ENCODE measurements at places on chromosomes 12 and 14.

- DNase-seq = no peak
Measured at GRCh38 chr14:22221508-22221907, 367.5 kb downstream of the DAD1 start.

DNA sequence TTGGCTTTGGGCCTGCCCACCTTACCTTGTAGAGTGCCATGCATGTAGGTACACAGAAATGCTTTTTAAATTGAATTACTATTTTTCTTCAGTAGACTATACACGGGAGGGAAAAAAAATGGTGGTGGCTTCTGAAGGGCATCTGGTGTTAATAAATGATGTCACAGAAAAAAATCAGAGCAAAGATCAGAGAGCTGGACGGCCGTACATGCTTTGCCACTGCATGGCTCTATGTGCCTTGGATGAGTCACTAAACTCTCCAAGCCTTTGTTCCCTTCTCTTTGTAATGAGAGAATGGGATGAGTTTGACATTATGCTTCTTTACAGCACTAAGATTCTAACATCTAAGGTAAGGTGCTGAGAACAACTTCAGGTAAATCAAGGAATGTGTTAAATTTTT, 376.4 kb upstream of the DDHD1 start:
- no peak for DNase-seq

DNA sequence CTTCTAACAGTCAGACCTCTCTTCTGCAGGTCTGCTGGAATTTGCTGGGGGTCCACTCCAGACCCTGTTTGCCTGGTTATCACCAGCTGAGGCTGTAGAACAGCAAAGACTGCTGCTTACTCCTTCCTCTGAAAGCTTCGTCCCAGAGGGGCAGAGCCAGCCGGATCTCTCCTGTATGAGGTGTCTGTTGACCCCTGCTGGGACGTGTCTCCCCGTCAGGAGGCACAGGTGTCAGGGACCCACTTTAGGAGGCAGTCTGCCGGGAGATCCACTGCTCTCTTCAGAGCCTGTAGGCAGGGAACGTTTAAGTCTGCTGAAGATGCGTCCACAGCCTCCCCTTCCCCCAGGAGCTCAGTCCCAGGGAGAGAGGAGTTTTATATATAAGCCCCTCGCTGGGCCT, 125.1 kb downstream of the SOX5 start:
- no peak for DNase-seq

DNA sequence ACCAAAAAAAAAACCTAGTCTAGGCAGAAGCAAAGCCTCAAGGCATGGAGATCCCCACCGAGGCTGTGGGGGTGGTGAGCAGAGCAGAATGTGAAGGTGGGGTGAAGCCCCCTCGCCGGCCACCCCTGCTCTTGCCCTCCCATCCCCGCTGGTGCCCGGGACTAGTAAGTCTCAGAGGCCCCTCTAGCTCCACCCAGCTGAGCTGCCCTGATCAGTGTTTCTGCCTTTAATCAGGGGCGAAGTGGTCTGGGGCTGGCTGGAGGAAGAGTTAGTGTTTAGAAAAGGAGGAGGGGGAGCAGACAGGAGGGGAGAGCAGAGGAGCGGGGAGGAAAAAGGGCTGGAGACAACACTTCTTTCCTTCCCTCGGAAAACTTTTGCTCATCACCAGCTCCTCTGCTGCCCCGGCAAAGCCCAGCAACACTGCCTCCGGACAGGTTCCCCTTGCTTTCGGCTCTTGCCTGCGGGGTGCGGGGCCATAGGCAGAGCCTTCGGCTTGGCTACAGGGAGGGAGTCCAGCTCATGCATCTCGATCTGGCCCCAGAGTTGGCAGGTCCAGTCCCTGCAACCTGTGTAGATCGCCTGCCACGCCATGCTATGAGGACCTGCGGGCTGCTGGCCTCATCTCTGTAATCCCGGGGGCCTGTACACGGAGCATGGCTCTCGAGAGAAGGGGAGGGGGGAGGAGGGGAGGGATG, 3.4 kb upstream of the DLK1 start:
- DNase-seq = peak; percentile 63

- DNase-seq = no peak
Measured at GRCh38 chr14:101362529-101363260, 198.6 kb upstream of the DIO3 start.

Measured in eye (tissue), 1 donor.